ENCODE measurements at places on chromosomes 16 and 17.

GRCh38 chr17:33245183-33245582 is 47.9 kb downstream of the ASIC2 start:
- no peak overlapping the region for H3K27ac ChIP-seq
- DNase-seq: no peak
- no peaks in the 10 kb centered on the region for H3K36me3 ChIP-seq
- H3K4me1 ChIP-seq: no peaks in the 10 kb centered on the region
- no peak overlapping the region for H3K4me3 ChIP-seq

DNA sequence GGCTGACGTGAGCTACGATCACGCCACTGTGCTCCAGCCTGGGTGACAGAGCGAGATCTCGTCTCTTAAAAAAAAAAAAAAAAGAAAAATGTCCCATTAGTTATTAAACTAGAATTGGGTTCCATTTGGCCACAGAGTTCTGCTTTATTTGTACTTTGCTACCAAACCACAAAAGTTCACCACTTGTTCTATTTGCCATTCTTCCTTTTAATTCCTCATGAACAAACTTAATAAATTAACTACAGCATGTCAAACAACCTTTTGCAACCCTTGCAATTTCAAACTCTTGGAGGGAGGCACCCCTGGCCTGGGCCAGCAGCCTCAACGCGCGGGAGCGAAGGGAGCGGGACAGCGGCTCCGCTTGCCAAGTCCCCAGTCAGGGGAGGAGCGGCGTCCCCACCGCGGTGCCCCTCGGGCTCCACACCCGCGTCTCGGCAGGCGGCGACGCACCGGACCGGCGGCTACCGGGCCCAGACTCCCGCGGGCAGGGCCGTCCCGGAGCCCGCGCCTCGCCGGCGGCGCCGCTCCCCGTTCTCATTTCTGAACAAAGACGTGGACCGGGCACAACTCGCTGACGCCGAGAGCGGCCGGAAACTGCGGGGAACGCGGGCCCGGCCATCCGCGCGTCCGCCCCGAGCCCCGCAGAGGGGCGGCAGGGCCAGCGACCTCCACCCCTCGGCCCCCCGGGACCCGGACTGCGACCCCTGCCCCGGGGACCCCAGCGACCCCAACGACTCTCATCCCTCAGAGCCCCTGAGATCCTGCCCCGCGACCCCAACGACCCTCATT is 775 bp downstream of the CYTH1 start:
- peak; percentile 67 for DNase-seq
- H3K27ac ChIP-seq: no peak overlapping the region
- no peaks in the 10 kb centered on the region for H3K4me1 ChIP-seq
- peak overlapping the region; percentile 66 for H3K4me3 ChIP-seq
- no peaks in the 10 kb centered on the region for H3K36me3 ChIP-seq

- no peaks in the 10 kb centered on the region for H3K27me3 ChIP-seq
- no peak overlapping the region for H3K4me3 ChIP-seq
- H3K4me1 ChIP-seq: peaks cover 11% of the 10 kb centered on the region
- H3K36me3 ChIP-seq: no peaks in the 10 kb centered on the region
- no peak for DNase-seq
Observed at GRCh38 chr16:77206533-77206932, 7.3 kb downstream of the SYCE1L start.

GRCh38 chr16:1559446-1559975 is 26.0 kb downstream of the TMEM204 start:
- DNase-seq: no peak
- no peak overlapping the region for H3K4me3 ChIP-seq
- no peak overlapping the region for H3K27ac ChIP-seq
- H3K36me3 ChIP-seq: peaks cover 40% of the 10 kb centered on the region
- H3K27me3 ChIP-seq: no peaks in the 10 kb centered on the region

DNA sequence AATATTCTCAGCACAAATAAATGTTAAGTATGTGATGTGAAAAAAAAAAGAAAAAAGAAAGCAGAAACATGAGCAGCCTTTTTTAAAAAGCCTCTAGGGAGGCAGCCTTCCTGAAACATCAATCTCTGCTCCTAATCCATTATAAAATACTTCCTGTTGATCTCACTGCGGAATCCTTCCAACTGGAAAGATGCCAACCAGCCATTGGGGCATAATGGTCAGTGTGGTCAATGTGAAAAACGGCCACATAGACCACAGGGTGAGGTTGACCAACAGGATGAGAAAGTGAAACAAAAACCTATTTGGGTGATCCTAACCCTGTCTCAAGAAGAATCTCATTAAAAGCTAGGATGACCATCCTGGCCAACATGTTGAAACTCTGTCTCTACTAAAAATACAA is 26.1 kb upstream of the ABCA8 start:
- no peak for DNase-seq
- H3K36me3 ChIP-seq: no peaks in the 10 kb centered on the region
- H3K4me1 ChIP-seq: no peaks in the 10 kb centered on the region
- no peaks in the 10 kb centered on the region for H3K27me3 ChIP-seq

- H3K4me3 ChIP-seq: no peak overlapping the region
- H3K36me3 ChIP-seq: no peaks in the 10 kb centered on the region
- peaks cover 51% of the 10 kb centered on the region for H3K27me3 ChIP-seq
- H3K27ac ChIP-seq: no peak overlapping the region
- H3K4me1 ChIP-seq: no peaks in the 10 kb centered on the region
- DNase-seq: no peak
Observed at GRCh38 chr16:67490335-67491096, 7.2 kb upstream of the AGRP start.

GRCh38 chr17:57009737-57010445 is 32.0 kb downstream of the SCPEP1 start:
- no peak overlapping the region for H3K4me3 ChIP-seq
- no peaks in the 10 kb centered on the region for H3K36me3 ChIP-seq
- peak; percentile 88 for DNase-seq
- no peak overlapping the region for H3K27ac ChIP-seq
- no peaks in the 10 kb centered on the region for H3K27me3 ChIP-seq

- no peak overlapping the region for H3K27ac ChIP-seq
- H3K36me3 ChIP-seq: no peaks in the 10 kb centered on the region
- H3K27me3 ChIP-seq: no peaks in the 10 kb centered on the region
Observed at GRCh38 chr16:78780808-78781207, 681.4 kb downstream of the WWOX start.

- peaks cover 5% of the 10 kb centered on the region for H3K4me1 ChIP-seq
- no peak overlapping the region for H3K4me3 ChIP-seq
- H3K27me3 ChIP-seq: peaks cover 6% of the 10 kb centered on the region
- H3K27ac ChIP-seq: no peak overlapping the region
- DNase-seq: peak; percentile 68
Observed at GRCh38 chr17:34816848-34817247, 144.4 kb downstream of the CCT6B start.

GRCh38 chr16:61829631-61830030 is 206.6 kb downstream of the CDH8 start:
- no peaks in the 10 kb centered on the region for H3K27me3 ChIP-seq
- H3K4me3 ChIP-seq: no peak overlapping the region
- no peak for DNase-seq
- H3K4me1 ChIP-seq: no peaks in the 10 kb centered on the region
- no peak overlapping the region for H3K27ac ChIP-seq

DNA sequence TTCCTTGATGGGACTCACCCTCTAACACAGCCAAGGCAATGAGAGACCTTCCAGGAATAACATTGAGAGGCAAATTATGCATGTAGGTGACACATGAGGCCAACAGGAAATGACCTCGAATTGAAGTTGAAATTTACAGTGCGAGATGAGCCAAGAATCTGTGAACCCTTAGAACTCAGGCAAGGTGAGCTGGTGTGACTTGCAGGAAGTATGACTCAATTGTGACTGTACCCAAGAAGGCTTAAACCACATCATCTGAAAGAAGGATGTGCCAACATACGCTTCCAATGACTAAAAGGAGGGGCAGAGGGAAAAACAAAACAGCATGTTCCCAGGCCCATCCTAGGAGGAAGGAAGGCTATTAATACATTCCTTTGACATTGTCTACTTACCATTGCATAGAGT is 44.8 kb downstream of the PITPNC1 start:
- H3K27ac ChIP-seq: no peak overlapping the region
- no peak for DNase-seq
- no peak overlapping the region for H3K4me3 ChIP-seq
- H3K36me3 ChIP-seq: peaks cover 11% of the 10 kb centered on the region

DNA sequence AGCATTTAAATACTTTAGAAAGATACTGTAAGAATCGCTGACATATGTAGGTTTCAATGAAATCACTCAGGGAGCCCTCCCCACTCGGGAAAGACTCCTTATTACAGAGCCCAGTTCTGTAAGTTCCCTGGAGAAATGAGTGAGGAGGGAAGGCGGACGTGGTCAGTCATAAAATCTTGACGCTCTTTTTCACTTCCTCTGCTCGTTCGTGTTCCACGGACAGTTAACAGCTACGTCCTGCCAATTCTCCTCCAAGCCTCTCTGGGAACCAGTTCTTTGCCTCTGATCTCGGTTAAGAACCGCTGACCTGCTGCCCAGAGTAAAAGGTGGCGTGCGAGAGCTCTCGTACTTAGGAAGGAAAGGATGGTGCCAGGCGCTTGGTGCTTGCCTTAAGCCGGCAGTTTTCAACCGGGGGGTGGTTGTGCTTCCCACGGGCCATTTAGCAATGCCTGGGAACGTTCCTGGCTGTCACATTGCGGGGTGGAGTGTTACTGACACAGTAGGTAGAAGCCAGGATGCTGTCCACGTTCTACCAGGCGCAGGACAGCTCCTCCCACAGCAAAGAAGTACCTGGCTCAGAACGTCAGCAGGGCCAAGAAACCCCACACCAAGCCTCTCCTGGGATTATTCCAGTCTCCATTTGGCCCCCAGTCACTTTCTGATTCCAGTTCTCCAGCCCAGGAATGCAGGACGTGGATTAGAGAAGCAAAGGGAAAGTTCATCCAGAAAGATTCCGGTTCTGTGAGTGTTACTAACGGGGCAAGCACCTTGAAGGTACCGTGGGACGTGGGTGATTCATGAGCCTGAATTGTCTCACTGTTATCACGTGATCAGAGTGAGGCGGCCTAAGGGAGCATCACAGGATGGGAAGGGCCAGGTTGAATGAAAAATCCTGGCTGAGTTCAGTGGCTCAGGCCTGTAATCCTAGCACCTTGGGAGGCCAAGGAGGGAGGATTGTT is 87.7 kb downstream of the MRM3 start:
- H3K36me3 ChIP-seq: peaks cover 28% of the 10 kb centered on the region
- H3K27ac ChIP-seq: no peak overlapping the region
- H3K27me3 ChIP-seq: no peaks in the 10 kb centered on the region
- H3K4me1 ChIP-seq: no peaks in the 10 kb centered on the region
- H3K4me3 ChIP-seq: no peak overlapping the region

DNA sequence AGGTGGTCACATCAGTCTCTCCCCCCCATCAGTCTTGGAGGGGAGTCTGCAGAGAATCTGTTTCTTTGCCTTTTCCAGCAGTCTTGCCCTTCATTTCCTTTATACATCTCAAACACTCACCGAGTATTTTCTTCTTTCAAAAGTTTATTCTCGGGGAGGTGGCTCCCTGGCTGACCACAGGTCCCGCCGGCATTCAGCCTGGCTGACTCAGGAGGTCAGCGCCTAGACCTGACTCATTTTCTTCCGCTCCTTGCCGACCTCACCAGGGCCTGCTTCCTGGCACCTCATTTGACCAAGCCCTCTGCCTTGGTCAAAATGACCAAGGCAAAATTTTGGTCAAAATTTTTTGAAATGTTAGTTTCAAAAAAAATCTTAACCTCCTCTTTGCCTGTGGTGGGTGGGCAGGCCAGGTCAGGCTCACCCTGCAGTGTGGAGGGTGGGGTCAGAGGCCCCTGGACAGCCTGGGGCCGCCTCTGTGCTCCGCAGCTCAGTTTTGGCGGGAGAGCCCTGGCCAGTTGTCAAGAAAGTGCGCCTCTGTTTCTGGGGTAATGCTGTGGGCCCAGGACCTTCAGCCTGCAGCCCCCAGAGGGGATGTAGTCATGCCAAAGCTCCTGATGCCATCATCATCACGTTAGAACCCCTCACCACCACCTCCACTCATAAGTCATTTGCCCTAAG is 165.6 kb downstream of the SPECC1 start:
- no peak for DNase-seq
- H3K4me3 ChIP-seq: no peak overlapping the region
- H3K4me1 ChIP-seq: peaks cover 16% of the 10 kb centered on the region
- no peaks in the 10 kb centered on the region for H3K36me3 ChIP-seq
- no peak overlapping the region for H3K27ac ChIP-seq
- H3K27me3 ChIP-seq: no peaks in the 10 kb centered on the region

DNA sequence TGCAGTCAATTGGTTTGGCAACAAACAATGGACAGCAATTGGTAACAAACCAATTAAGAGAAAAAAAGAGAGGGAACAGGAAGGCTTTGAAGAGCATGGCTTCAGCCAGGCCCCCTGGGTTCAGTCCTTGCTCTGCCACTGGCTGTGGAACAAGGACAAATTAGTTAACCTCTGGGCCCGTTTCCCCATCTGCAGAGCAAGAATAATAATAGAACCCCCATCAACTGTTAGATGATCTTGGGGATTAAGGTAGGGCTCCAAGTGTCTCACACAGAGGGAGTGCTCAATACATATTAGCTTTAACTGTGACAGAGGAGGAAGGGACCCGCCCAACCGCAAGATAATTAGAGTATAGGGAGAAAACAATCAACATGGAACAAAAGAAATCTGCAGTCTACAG is 55.2 kb downstream of the PECAM1 start:
- no peaks in the 10 kb centered on the region for H3K4me1 ChIP-seq
- DNase-seq: no peak
- H3K27me3 ChIP-seq: no peaks in the 10 kb centered on the region
- no peak overlapping the region for H3K27ac ChIP-seq
- no peaks in the 10 kb centered on the region for H3K36me3 ChIP-seq
- no peak overlapping the region for H3K4me3 ChIP-seq

DNA sequence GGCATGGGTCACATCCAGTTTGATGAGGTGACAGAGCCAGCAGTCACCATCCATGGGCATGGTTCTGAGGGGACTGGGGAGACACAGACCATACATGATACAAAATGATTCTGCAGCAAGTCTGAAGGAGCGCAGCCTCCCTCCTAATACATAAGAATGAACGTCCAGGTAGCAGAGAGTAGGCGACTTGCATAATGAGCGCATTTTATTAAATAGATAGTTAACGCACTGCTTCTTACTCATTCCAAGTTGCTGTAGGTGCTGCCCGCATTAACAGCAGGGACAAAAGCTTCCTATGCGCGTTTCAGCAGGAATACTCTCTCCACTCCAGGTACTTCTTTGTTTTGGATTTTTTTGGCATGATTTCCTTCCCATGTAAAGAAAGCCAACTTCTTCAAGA is 73.8 kb downstream of the SLC5A11 start:
- H3K27ac ChIP-seq: no peak overlapping the region
- H3K27me3 ChIP-seq: no peaks in the 10 kb centered on the region
- no peaks in the 10 kb centered on the region for H3K4me1 ChIP-seq
- peaks cover 50% of the 10 kb centered on the region for H3K36me3 ChIP-seq
- H3K4me3 ChIP-seq: no peak overlapping the region
- no peak for DNase-seq

DNA sequence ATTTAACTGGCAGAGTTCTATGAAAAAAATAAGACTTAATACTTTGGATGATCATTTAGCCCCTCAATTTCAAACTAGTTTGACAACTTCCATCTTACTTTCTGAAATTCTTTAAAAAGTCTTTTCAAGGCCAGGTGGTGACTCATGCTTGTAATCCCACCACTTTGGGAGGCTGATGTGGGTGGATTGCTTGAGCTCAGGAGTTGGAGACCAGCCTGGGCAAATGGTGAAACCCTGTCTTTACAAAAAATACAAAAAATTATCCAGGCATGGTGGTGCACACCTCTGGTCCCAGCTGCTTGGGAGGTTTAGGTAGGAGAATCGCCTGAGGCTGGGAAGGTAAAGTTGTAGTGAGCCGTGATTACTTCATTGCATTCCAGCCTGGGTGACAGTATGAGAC is 154.4 kb downstream of the TANC2 start:
- H3K36me3 ChIP-seq: no peaks in the 10 kb centered on the region
- H3K27me3 ChIP-seq: no peaks in the 10 kb centered on the region
- H3K27ac ChIP-seq: no peak overlapping the region
- no peak overlapping the region for H3K4me3 ChIP-seq
- H3K4me1 ChIP-seq: no peaks in the 10 kb centered on the region

Data from H9 (cell line).